ENCODE measurements at places on chromosomes 4 and X.

DNA sequence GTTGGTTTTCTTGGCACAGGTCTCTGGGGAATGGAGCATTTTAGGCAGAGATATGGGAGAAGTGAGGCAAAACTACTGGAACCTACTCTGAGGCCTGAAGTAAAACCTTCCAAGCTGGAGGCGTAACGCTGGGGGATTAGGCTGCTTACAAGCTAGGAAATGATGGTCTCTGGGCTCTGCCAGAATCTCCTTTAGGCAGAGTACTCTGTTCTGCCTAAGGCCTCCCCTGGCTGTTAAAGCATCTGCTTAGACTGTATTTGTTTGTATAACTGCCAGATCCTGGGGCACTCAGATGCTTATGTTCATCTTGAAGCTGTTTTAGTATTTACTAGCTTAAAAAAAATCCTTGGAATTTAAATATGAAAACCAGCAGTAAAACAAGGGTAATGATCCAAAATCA, 822.2 kb downstream of the RPA4 start:
- DNase-seq: no peak

DNA sequence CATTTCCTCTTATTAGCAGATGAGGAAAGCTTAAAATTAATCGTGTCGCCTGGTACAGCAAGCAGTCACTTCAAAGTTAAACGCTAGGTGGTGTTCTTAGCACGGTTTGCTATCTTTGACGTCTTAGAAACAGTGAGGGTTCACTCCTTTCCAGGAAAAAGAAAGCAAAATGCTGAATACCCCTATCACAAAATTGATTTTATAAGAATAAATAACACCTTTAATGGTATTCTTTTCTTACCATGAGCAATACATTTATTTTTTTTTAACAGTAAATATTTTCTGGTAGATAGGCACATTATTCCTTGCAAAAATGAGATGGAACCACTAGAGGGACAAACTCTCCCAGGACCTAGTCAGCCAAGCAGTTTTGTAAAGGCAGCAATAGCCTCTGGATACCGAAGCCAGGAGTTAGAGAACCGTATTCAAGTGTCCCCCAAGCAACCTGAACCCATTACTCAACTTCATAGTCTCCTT, 153.9 kb downstream of the KDR start:
- no peak for DNase-seq

- DNase-seq: peak; percentile 61
Measured at GRCh38 chrX:70030301-70030767, 19.4 kb downstream of the AWAT2 start.

- DNase-seq: no peak
Measured at GRCh38 chrX:117376460-117376859, 740.1 kb downstream of the KLHL13 start.

DNA sequence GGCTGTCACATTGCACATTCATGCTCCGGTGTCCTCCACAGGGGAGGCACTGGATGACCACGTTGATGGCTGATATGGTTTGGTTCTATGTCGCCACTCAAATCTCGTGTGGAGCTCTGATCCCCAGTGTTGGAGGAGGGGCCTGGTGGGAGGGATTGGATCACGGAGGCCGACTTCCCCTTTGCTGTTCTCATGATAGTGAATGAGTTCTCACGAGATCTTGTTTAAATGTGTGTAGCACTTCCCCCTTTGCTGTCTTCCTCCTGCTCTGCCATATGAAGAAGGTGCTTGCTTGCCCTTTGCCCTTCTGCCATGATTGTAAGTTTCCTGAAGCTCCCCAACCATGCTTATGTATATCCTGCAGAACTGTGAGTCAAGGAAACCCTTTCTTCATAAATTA, 22.3 kb upstream of the NAT8L start:
- no peak for DNase-seq

DNA sequence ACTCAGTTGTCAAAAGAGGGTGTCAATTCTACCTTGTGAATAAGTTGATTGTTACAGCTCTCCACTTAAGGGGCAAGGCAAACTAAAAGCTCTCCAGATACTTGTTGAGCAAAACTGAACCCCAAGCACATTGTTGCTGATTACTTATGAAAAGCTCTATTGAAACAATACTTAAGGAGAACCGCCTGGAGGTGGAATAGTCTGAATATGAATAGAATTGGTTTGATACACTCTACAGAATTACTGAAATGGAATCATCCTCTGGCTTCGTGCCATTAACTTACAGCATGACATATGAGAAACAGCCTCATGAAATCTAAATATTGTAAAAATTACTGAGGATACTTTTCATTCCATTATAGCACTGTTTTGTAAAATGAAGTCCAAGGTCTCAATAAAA, 127.0 kb upstream of the SH3RF1 start:
- no peak for DNase-seq

- DNase-seq: no peak
Measured at GRCh38 chr4:33226133-33226532, 2506.0 kb downstream of the PCDH7 start.

- no peak for DNase-seq
Measured at GRCh38 chrX:46404774-46405173, 140.4 kb downstream of the ZNF674 start.

- DNase-seq: no peak
Measured at GRCh38 chr4:37157476-37158167, 86.9 kb upstream of the NWD2 start.

GRCh38 chrX:13923845-13924244, 105.8 kb downstream of the GEMIN8 start:
- no peak for DNase-seq

Measured in ecto neural progenitor cell (in vitro differentiated cells).